Stimulated activated CD8-positive, alpha-beta memory T cell treated with anti-CD3 and anti-CD28 coated beads, Interleukin-4, amount 100 ng/mL, for 24 hours (primary cell): ENCODE measurements at places on chromosomes 6 and 20.

DNA sequence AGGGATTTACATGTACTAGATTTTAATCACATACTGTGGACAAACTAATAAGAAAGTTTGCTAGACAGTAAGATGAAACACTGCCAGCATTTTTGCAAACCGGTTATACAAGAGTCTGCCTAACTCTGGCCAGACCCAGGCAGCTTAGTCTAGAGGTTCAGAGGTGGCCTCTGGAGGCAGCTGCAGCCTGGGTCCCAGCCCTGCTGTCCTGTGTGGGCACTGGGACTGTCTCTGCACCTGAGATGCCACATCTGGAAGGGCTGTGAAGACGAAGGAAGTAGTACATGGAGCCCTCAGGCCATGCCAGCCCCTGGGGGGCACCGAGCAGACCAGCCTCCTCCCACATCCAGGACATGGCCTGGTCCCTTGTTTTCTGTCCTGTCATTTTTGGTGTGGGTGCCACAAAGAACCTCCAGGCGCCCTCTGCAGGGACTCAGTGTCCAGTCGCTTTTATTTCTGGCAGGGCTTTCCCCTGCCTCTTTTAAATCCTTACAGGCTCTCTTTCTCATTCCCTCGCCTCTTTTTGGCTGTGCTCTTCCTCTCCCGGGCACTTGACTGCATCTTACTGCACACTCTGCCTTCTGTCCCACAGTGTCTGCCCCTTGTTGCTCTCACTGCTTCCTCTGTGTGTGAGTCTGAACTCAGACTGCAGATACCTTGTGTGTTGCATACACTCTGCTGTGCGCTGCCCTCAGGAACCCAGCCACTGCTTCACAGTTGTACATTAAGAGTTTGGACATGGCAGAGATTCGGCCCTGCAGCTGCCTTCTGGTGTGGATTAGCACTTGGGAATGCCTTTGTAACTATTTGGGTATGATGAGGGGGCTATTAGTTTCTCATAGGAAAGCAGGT lies 216.7 kb downstream of the ZDHHC14 start:
- peak; percentile 10 for DNase-seq

- peak; percentile 37 for DNase-seq
Measured at GRCh38 chr6:137415127-137415833, 78.9 kb downstream of the OLIG3 start.

- no peak for DNase-seq
Measured at GRCh38 chr6:52497652-52498408, 77.7 kb downstream of the EFHC1 start.

GRCh38 chr6:170371588-170371987 lies 65.0 kb downstream of the FAM120B start:
- no peak for DNase-seq

DNA sequence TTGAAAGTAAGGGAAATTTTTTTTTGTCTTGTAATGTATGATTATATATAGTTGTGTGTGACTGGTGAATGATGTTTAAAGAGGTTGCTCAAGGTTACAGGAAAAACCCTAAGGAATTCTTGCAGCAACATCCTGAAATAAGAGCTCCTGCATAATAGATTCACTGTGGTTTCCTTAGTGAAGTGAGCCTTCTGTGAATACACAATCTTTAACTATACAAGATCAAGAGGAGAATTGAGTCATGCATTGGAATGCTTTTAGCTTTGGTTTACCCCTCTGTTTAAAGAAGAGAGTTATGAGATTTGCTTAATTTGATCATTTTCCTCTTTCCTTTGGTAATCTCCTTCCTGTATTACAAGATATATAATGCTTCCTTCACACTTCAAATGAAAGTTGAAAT lies 141.6 kb upstream of the EYA4 start:
- DNase-seq = no peak

- no peak for DNase-seq
Measured at GRCh38 chr6:167812088-167812487, 14.6 kb upstream of the AFDN start.

DNA sequence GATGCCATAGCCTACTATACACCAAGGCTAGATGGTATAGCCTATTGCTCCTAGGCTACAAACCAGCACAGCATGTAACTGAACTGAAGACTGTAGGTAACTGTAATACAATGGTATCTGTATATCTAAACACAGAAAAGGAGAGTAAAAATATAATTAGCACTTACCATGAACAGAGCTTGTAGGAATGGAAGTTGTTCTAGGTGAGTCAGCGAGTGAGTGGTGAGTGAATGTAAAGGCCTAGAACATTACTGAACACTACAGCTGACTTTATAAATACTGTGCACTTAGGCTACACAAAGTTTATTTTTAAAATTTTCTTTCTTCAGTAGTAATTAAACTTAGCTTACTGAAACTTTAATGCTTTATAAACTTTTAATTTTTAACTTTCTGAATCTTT lies 129.5 kb downstream of the BTBD9 start:
- DNase-seq = no peak

DNA sequence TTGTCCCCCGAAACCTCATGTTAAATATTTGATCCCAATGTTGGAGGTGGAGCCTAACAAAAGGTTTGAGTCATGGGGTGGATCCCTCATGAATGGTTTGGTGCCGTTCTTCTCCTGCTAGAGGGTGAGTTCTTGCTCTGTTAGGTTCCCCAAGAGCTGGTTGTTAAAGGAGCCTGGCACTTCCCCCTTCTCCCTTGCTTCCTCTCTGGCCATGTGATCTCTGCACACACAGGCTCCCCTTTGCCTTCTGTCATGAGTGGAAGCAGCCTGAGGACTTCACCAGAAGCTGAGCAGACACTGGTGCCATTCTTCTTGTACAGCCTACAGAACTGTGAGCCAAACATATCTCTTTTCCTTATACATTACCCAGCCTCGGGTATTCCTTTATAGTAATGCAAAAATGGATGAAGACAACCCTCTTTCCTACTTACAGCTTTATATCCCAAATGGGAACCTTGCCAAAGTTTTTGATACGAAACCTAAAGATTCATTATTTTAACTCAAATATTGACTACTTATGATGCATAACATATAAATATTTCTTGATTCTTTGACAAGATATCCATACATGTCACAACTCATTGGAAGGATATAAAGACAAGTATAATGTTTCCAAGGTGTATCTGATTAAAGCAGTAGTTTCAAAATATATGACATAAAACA lies 61.0 kb downstream of the RNF182 start:
- DNase-seq = no peak

GRCh38 chr6:99402448-99402847 lies 8.5 kb upstream of the COQ3 start:
- no peak for DNase-seq

GRCh38 chr20:14332866-14333265 lies 4.5 kb downstream of the FLRT3 start:
- DNase-seq = no peak

DNA sequence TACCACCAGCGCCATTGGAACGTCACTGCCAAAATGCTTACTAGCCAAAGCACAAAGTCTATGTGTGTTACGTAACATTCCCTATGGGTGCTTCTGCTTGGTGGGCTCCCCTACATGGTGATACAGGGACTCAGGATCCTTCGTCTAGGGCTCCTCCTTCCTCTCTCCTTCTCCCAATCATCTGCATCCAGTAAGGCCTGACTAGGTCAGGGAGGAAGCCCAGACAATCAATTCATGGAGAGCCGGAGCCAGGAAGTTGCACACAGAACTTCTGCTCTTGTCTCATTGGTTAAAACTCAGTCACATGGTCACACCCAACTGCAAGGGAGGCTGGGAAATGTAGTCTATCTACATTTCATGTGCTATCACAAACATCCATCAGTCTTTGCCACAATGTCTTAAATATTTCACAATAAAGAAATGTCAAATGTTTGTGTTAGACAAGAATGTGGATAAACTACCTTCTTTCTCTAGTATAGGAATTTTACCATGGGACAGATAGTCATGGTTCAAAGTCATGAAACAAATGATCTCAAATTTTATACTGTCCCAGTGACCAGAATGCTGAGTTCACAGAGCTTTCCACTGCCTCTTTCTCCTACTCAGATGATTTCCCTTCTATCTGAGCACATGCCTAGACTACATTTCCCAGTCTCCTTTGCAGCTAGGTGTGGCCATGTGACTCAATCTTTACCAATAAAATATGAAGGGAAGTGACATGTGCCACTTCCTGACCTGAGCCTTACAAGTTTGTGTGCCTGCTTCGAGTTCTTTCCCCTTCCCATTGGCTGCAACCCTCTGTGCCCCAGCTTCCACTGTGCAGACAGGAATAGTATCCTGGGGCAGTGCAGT lies 9.3 kb upstream of the KCNK15 start:
- DNase-seq = peak; percentile 2

DNA sequence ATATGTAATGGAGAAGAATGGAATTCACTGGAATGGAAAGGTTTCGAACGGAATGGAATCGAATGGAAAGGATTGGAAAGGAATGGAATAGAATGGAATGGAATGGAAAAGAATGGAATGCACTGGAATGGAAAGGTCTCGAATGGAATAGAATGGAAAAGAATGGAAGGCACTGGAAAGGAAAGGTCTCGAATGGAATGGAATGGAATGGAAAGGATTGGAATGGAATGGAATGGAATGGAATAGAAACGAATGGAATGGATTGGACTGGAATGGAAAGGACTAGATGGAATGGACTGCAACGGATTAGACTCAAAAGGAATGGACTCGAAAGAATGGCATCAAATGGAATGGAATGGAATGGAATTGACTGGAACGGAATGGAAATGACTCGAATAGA lies 20.5 kb upstream of the DEFB115 start:
- no peak for DNase-seq

DNA sequence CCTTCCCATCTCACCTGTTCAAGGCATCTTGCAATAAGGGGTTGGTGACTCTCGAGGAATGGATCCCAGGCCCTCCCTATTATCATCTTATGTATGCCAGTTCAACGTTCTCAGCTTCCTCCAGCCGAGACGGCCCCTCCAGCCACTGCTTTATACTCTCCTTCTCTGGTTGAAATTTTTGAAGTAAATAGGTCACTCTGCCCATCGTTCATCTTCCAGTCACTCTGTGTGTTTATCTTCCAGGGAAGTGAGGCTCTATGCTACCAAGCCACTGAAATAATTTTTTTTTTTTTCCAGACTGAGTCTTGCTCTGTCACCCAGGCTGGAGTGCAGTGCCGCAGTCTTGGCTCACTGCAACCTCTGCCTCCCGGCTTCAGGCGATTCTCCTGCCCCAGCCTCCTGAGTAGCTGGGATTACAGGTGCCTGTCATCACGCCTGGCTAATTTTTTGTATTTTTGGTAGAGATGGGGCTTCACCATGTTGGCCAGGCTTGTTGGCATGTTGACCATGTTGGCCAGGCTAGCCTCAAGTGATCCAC lies 17.0 kb downstream of the PTPN1 start:
- DNase-seq = no peak

- no peak for DNase-seq
Measured at GRCh38 chr6:90315354-90315950, 18.8 kb upstream of the BACH2 start.

- DNase-seq = no peak
Measured at GRCh38 chr6:53327017-53327395, 21.7 kb downstream of the ELOVL5 start.

- no peak for DNase-seq
Measured at GRCh38 chr6:10643201-10643651, 51.2 kb downstream of the C6orf52 start.

GRCh38 chr20:47397652-47398301 lies 41.3 kb upstream of the ZMYND8 start:
- DNase-seq = no peak

DNA sequence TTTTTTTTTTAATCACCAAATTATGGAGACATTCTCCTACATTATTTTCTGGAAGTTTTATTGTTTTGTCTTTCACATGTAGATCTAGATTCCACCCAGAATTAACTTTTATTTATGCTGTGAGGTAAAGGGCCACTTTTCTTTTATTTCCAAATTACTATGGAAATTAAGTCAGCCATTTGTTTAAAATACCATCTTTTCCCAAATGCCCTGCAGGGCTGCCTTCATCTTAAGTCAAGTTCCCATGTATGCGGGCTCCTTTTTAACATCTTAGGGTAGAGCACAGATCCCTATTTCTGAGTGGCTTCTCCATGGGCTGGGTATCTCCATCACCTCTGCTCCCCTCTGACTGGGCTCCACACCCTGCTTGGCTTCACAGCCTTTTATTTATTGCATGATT lies 348.4 kb downstream of the SOX4 start:
- DNase-seq = no peak

DNA sequence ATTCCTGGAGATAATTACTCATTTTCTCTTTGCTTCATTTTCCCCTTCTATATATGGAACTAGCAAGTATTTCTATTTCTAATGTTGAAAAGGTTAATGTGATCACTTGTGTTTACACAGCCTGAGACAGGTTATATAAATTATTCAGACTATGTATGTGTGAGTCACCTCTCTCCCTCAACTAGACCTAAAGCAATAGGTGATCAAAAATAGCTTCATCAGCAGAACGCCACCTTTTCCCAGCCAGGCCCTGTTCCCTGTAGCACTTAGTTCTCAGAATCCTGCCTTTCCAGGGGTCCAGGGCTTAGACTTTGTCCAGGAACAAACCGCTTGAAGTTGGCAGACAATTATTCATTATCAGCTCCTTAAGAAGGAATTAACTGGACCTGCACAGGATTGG lies 125.3 kb upstream of the EXOC2 start:
- DNase-seq = no peak

GRCh38 chr6:129317931-129318820 lies 391.8 kb downstream of the ARHGAP18 start:
- no peak for DNase-seq

DNA sequence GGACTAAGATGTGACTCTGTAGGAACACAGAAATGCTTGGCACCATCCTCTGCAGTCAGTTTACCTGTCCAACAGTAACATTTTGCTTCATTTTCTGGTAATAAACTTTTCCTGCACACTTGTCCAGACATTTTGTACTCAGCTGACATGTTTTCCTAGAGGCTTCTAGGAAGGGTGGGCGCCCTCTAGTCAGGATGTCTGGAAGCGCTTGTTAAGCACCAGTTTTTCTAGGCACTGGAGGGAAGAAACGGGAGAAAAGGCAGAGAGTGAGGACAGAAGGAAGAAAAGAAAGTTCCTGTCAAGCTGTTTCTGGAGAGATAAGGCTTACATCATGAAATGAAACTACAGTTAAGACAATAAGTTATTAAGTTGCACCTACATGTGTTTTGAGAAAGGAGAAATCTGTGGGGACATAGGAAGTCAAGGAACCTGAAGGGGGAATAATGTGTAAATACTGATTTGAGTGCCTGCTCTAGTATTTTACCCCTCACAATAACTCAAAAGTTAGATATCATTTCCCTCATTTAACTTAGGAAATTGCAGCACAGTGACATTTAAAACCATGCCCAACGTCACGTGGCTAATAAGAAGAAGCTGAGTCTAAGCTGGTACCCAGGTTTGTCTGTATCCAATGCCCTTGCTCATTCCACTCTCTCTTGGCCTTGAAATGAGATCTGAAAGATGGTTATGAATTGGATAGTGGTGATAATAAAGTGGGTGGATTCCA lies 42.7 kb upstream of the TNFRSF21 start:
- no peak for DNase-seq

- no peak for DNase-seq
Measured at GRCh38 chr6:11637266-11637665, 99.7 kb downstream of the TMEM170B start.

DNA sequence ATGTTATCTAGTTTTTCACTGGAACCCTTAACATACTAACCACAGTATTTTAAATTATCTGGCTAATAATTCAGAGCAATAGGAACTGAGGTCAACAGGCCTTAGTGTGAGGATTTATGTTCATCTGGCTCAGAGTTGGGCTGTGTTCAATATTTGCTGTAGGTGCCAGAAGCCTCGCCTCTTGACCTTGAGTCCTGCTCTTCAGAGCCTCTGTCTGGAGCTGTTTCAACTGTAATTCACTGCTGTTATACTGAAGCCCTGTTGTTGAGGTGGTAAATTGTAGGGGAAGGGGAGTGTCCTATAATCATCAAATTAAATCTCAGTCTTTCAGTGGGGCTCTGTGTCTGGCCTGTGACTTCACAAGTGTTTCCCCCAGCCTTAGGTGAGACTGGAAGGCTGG lies 184.4 kb downstream of the CDH26 start:
- DNase-seq = no peak
